Lower leg skin (tissue), 4 donors: ENCODE measurements at places on chromosomes 5 and 9.

DNA sequence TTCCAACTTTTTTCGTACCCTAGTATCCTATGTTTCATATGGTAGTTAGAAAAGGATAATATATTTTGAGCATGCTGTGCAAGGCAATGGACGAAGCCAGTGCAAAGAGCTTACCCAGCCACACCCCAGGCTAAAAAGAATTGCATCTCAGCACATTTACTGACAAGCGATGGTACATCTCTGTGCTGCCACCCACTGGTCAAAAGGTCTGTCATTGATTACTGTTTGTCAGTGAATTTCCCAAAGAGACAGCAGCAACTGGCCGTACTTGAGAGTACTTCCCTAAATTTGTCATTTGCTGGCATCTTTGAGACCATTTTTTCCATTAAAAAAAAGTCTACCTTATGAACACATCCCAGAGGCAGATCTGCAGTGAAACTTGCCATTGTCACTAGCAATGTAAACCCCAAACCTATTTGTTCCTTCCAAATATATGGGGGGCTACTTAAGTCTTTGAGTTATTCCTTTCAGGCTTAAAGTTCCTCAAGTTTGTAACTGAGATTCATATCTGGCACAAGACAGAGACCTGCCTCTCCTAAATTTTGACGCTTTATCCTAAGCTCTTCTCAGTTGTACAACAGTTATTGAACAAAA lies 184.3 kb downstream of the CTNND2 start:
- no peak for DNase-seq

DNA sequence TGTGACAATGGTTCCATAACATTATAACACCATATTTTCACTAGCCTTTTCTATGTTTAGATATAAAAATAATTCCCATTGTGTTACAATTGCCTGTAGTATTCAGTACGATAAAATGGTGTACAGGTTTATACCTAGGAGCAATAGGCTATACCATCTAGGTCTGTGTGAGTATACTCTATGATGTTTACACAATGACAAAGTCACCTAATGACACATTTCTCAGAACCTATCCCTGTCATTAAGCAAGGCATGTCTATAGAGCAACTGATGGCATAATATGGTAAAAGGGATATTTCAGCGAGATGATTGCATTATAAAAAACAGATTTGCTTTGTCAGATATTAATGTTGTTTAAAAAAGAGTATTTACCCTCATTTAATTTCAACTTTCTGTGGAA lies 517.2 kb downstream of the SPOCK1 start:
- DNase-seq = no peak

GRCh38 chr5:91142386-91142785 lies 240.7 kb downstream of the ARRDC3 start:
- no peak for DNase-seq

- DNase-seq = no peak
These were observed 122.4 kb upstream of the FGF10 start for GRCh38 chr5:44511596-44511995.

GRCh38 chr9:95266649-95267048 lies 50.9 kb downstream of the FANCC start:
- DNase-seq = no peak

DNA sequence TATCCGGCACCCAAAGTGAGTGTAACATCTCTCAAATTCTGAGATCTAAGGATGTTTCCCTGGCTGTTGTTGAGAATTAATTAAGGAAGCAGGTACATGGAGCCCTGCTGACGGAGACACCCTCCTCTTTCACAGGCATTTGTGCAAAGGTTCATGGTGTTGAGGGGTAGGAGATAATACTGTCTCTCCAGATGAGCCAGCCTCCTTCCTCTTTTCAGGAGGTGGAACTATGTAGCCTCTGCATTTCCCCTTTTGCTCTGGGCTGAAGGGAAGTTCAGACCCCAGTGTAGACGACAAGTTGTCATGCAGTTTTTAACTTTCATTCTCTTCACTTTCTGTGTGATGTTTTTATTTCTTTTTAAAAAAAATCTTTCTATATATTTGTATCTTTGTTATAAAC lies 107.5 kb downstream of the GALNT10 start:
- DNase-seq = no peak

GRCh38 chr5:119336845-119337580 lies 18.8 kb upstream of the TNFAIP8 start:
- no peak for DNase-seq

- DNase-seq = no peak
These were observed 190.1 kb upstream of the TBC1D2 start for GRCh38 chr9:98445576-98445975.
